ENCODE measurements at places on chromosomes 13 and 19. TPM values are rescaled to one million over a fixed set of nuclear protein-coding genes. Genes with fewer than 3 reads are reported as not detected.

The CTXN1 gene
- total RNA-seq: 0.63 TPM

DNA sequence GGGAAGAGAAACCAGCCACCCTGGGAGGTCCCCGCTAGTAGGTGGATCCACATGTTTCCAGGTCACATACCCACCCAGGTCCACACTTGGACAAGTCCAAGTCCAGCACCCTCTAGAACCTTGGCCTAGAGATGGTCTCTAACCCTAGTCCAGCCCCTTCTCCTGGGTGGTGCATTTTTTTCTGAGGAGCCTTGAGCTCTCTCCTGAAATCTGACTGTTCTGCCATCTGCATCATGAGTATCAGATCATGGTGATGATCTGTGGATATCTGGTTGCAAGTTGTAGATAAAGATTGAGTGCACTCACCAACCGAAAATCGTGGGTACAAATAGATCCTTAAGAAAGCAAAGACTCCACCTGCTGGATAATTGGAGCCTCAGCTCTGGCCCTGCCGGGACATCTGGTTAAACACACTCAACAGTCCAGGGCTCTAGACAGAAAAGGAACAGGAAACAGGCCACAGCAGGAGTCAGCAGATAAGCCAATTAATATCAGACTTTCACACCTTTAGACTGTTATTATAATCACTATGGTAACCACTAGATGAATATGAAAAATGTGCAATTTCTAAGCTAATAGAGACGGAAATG lies 41.1 kb downstream of the GPR12 start:
- no peak for DNase-seq

- no peak for DNase-seq
Observed at GRCh38 chr19:39223703-39224279, 19.7 kb upstream of the SYCN start.

The SLC8A2 gene
- total RNA-seq: 0.17 TPM

DNA sequence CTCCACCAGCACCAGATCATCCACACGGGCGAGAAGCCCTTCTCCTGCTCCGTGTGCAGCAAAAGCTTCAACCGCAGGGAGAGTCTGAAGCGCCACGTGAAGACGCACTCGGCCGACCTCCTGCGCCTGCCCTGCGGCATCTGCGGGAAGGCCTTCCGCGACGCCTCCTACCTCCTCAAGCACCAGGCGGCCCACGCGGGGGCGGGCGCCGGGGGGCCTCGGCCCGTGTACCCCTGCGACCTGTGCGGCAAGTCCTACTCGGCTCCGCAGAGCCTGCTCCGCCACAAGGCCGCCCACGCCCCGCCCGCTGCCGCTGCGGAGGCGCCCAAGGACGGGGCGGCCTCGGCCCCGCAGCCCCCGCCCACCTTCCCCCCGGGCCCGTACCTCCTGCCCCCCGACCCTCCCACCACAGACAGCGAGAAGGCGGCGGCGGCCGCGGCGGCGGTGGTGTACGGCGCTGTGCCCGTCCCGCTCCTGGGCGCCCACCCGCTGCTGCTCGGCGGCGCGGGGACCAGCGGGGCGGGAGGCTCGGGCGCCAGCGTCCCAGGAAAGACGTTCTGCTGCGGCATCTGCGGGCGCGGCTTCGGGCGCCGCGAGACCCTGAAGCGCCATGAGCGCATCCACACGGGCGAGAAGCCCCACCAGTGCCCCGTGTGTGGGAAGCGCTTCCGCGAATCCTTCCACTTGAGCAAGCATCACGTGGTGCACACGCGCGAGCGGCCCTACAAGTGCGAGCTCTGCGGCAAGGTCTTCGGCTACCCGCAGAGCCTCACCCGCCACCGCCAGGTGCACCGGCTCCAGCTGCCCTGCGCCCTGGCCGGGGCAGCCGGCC lies 9.4 kb downstream of the ZNF784 start:
- no peak for DNase-seq

The PRKACA gene
- total RNA-seq: 67.7 TPM

DNA sequence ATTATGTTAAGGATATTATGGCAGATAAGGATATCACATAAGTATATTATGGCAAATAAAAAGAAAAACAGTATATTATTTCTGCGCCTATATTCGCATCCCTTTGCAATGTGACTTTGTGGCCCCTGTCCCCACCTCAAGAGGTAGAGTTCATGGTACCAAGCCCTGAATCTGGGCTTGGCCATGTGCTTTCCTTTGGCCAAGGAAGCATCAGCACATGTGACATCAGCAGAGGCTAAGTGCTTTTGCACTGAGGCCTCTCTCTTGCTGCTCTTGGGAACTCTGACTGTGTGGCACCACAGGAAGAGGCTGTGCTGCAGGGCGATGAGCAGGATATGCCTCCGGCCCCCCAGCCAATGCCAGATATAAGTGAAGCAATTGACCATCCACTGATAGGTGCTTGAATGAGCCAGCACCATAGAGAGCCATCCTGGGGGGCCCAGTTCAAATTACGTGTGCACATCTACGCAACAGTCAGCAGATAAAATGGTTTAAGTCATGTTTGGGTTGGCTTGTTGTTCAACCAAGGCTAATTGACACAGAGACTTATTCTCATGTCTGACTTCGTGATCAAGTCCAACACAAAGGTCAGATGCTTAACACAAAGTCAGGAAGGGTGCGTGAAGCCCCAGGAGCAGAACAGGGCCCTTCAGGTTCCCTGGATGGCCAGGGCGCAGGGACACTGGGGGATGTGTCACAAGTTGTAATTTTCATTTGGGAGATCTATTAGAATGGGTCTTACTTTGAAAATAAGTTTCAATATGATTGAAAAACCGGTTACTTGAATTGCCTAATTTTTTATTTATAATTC lies 173.3 kb downstream of the COL4A1 start:
- no peak for DNase-seq

DNA sequence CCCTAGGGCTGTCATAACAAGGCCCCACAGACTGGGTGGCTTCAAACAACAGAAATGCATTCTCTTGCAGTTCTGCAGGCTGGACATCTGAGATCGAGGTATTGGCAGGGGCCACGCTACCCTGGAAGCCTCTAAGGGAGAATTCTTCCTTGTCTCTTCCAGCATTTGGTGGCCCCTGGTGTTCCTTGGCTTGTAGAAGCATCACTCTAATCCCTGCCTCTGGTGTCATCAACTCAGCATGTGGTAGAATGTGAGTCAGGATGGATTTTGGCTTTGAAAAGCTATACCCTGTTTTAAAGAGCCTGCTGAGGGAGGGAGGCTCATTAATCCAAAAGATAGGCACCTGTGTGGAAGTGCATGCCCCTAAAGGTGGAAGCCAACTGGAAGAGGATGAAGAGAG lies 7.9 kb upstream of the GGACT start:
- DNase-seq: no peak

DNA sequence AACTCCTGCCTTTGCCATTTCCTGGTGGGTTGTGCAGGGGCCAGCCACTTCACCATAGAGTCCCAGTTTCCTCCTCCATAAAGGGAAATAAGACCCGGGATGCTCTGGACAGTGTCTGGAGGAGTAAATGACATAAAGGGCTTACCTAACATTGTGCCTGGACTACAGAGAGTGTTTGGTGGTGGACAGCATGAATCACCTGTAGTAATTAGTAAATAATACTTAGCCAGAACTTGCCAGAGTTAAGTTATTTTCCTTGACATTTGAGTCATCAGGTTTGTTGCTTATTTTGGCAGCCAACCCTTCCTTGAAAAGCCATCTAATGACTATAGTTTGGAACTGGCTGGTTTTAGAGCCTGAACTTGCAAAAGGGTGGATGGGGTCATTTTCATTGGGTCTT lies 159.2 kb downstream of the SLC7A1 start:
- no peak for DNase-seq

GRCh38 chr13:112711528-112712265 lies 21.9 kb downstream of the ATP11A start:
- no peak for DNase-seq

DNA sequence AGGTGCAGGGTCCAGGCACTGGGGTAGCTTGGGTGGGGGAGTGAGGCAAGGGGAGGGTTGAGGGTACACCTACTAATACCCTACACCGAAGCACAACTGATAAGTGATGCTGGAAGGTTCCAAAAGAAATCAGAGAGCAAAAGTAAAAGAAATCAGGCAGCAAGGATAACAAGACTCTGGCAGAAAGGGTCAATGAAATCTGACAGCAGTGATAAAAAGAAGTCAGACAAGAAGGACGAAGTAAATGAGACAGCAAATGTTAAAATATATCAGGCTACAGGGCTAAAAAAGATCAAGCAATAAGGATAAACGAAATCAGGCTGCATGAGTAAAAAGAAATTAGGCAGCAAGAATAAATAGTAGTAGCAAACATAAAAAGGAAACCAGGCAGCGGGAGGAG lies 4.7 kb downstream of the LRFN3 start:
- DNase-seq: no peak

DNA sequence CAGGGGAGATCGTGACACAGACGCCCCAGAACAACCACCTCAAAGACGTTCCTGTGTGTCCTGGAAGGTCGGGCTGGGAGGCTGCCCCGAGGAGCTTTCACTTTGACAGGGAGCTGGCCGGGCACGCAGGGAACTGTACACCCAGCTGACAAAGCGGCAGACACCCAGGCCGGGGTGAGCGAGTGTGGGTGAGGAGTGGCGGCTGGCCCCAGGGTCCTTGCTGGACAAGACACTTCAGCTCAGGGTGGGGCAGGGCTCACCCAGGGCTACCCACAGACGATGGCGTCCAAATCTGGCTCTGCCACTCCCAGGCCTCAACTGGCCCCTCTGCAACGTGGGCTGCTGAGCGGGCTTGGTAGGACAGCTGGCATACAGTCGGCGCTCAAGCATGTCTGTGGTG lies 2.0 kb downstream of the FGF22 start:
- no peak for DNase-seq

The FGF22 gene
- total RNA-seq: not detected

GRCh38 chr13:20495087-20496023 lies 30.3 kb downstream of the CRYL1 start:
- DNase-seq: peak; percentile 62

DNA sequence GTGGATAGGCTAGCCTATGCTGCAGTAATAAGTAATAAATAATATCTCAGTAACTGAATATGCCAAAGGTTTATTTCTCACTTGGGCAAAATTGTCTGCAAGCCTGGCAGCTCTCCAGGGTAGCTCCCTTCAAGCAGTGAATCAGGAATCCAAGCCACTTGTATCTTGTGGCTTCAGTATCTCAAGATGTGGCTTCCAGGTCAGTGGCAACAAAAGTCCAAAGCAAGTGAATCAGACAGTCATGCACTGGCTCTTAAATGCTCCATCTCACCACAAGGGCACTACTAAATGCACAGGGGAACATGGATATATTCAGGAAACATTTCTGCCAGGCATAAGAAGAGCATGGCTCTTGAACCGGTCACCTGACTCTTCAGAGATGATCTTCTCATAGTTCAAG lies 126.3 kb downstream of the KCTD12 start:
- DNase-seq: no peak

The ZNF562 gene
- 34.1 TPM for total RNA-seq

The ZNF540 gene
- 2.3 TPM for total RNA-seq

The COMP gene
- not detected for total RNA-seq

The GRIK5 gene
- total RNA-seq: 1.1 TPM

GRCh38 chr13:111956261-111957151 lies 110.4 kb upstream of the SOX1 start:
- no peak for DNase-seq

The HSD17B14 gene
- total RNA-seq: 3.2 TPM

GRCh38 chr13:84677836-84678235 lies 795.6 kb upstream of the SLITRK1 start:
- no peak for DNase-seq

The PRSS57 gene
- 0.22 TPM for total RNA-seq

The EEF1AKMT1 gene
- total RNA-seq: 8.8 TPM

The ADPRHL1 gene
- total RNA-seq: 1.4 TPM

GRCh38 chr13:73259061-73260017 lies 200.5 kb downstream of the KLF5 start:
- DNase-seq: no peak

GRCh38 chr13:98466634-98467236 lies 110.2 kb downstream of the STK24 start:
- peak; percentile 53 for DNase-seq

- no peak for DNase-seq
Observed at GRCh38 chr13:97430296-97430695, 3.7 kb upstream of the RAP2A start.

- DNase-seq: peak; percentile 26
Observed at GRCh38 chr19:5623397-5624017, 624 bp downstream of the SAFB start.

DNA sequence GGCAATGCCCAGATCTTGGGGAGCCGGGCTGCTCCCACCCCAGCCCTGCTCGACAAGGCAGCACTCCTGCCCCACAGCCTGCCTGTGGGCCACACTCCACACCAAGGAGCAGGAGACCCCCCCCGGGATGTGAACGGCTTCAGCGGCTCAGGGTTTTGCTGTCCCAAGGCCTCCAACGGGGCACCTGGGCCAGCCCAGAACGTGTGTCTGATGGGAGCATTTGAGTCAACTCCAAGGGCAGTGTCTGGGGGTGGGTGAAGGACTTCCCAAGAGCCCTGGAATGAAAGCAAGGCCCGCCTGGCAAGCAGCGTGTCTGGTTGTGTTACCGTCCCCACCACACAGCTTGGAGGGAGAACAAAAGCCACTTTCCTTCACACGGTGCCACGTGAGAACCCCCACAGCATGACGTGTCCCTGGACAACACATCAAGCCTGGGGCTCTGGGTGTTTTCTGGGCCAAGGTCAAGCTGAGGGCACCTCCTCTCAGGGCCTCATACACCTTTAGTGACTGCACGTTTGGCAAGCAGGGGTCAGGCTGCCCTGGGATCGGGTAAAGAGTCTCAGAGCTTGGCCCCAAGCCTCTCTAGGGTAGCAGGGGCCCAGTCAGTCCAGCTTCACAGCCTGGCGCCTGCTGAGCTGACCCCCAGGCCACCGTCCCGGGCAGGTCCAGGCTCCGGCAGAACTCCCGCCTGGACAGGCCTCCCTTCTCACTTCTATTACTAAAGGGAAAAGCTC lies 6.0 kb downstream of the C13orf46 start:
- no peak for DNase-seq

- DNase-seq: no peak
Observed at GRCh38 chr13:51047434-51048165, 63.5 kb downstream of the C13orf42 start.

DNA sequence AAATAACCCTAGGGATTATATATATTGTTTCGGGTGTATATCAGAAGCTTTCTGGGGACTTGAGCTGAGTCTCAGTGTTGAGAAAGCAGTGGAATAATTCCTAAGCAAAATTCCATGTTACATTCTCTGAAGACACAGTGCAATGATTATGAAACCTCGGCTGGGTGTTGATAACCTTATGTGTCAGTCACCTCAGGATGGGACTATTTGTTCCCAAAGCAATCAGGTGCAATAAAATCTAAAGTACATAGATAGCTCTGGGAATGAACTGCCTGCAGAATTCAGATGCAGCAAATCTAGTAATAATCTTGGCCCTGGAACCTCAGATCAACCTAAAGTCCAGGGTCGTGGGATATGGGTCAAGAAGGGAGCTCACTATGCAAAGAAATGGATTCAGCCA lies 53.0 kb downstream of the EDNRB start:
- no peak for DNase-seq

- DNase-seq: no peak
Observed at GRCh38 chr19:54661846-54662481, 821 bp upstream of the LILRB4 start.

DNA sequence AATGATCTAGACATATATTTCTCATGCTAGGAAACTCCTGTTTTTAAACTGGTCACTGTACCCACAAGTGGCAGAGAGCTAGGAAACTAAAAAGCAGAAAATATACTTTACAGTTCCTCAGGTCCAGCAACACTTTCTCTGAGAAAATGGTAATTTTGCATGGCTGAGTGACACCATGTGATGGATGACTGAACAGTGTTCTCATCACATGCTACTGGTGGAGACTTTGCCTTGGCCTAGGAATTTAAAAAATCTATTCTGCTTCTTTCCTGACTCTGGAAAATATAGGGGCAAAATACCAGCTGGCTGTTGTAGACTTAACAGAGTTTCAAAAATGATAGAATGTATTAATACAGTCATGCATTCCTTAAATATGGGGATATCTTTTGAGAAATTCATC lies 50.0 kb downstream of the LATS2 start:
- DNase-seq: no peak

Measured in activated T-cell treated with anti-CD3 and anti-CD28 coated beads, Interleukin-2, amount 50 U/mL, for 72 hours (primary cell).